Adipocyte (in vitro differentiated cells): ENCODE measurements at places on chromosomes 5 and 9.
A peak's percentile ranks its signal among the peaks of the same experiment; 100 is the strongest.

GRCh38 chr5:136182618-136183017, 10.3 kb downstream of the SMIM32 start:
- DNase-seq: no peak

DNA sequence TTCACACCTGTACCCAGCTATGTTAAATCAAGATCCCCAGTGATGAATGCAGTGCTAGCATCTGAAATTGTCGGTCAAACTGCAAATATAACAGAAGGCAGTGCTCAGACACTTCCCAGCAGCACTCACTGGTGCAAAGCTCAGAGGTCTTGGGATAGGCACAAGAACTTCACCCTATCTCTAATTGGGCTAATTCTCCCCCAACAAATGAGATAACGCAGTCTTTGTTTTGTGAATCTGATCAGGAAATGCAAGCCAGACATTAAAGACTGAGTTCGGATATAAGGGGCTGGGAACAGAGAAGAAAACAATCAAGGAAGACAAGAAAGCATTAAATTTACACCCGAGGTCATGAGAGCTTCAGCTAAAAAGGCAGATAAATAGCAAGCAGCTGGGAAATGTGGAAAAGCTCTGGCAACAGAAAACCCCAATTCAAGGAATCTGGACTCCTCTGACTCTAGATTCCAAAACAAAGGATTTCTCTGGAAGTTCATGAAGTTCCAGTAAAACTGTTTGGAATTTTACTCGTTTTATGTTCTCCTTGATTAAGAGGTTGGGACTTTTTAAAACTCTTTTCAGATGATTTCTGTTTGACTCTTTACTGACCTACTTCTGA, 65.1 kb downstream of the GNA14 start:
- no peak for DNase-seq

- DNase-seq: no peak
Observed at GRCh38 chr5:61489574-61489973, 157.5 kb downstream of the ZSWIM6 start.

GRCh38 chr5:2465383-2465782, 286.1 kb downstream of the IRX2 start:
- no peak for DNase-seq

DNA sequence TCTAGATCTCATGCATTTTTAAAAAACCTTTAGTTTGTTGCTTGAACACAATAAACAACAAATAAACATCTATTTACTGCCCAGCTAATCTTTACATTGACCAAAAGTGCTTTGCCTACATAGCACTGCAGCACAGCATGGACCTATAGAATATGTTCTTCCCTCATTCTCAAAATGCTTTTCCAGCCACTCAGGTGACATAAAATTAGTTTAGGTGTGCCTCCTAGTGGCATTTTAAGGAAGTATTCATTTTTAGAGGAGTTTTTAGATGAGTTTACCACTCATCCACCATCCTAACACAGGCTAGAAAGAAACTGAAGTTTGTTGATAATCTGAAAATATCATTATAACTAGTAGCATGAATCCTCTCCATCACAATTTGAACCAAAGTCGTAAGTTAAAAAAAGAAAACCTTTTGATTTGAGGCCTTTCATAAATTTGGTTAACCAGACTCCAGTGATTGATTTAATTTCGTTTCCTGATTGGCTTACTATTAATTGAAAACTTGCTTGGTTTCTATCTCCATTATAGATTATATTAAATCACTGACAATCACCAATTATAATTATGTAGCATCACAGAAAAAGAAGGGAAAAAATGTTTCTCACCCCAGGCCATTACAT, 12.6 kb downstream of the PLGRKT start:
- DNase-seq: peak; percentile 4

DNA sequence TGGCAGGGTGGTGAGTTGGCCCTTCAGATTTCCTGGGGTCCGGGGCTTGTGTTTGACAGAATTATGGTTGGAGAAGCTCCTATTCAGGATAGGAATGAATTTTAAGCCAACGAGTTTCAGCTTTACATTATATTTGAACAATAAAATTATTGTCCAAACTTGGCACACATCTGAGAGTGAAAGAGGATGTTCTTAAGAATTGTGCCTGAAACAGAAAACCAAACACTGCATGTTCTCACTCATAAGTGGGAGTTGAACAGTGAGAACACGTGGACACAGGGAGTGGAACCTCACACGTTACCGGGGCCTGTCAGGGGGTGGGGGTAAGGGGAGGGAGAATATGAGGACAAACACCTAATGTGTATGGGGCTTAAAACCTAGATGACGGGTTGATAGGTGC, 111.8 kb upstream of the ACTBL2 start:
- no peak for DNase-seq

GRCh38 chr5:141651728-141652105, 499 bp upstream of the FCHSD1 start:
- DNase-seq: no peak

GRCh38 chr5:157997991-157998504, 139.1 kb upstream of the CLINT1 start:
- peak; percentile 43 for DNase-seq

GRCh38 chr5:180169248-180170105, 39.5 kb downstream of the RASGEF1C start:
- no peak for DNase-seq

- no peak for DNase-seq
Observed at GRCh38 chr5:106127341-106127781, 1543.4 kb downstream of the EFNA5 start.

DNA sequence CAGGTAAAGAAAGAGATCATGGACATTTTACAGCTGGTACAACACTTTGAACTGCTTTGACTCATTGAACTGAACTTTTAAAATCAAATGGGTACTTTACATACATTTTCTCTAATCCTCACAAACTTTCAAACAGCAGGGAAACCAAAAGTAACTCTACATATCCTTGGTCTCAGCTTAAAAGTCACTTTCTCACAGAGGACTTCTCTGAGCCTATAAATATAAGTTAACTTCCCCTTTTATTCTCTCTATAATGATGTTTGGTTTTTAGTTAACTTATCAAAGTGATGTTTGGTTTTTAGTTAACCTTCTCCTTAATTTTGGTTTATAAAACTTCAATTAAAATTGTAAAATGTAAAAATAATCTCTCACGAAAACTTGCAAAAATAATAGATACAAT, 209.8 kb downstream of the MCTP1 start:
- DNase-seq: no peak

- DNase-seq: no peak
Observed at GRCh38 chr9:18989097-18989496, 43.9 kb downstream of the SAXO1 start.

- DNase-seq: peak; percentile 61
Observed at GRCh38 chr9:129242971-129243561, 65.0 kb upstream of the IER5L start.

GRCh38 chr9:3929345-3930047, 370.4 kb downstream of the GLIS3 start:
- no peak for DNase-seq

DNA sequence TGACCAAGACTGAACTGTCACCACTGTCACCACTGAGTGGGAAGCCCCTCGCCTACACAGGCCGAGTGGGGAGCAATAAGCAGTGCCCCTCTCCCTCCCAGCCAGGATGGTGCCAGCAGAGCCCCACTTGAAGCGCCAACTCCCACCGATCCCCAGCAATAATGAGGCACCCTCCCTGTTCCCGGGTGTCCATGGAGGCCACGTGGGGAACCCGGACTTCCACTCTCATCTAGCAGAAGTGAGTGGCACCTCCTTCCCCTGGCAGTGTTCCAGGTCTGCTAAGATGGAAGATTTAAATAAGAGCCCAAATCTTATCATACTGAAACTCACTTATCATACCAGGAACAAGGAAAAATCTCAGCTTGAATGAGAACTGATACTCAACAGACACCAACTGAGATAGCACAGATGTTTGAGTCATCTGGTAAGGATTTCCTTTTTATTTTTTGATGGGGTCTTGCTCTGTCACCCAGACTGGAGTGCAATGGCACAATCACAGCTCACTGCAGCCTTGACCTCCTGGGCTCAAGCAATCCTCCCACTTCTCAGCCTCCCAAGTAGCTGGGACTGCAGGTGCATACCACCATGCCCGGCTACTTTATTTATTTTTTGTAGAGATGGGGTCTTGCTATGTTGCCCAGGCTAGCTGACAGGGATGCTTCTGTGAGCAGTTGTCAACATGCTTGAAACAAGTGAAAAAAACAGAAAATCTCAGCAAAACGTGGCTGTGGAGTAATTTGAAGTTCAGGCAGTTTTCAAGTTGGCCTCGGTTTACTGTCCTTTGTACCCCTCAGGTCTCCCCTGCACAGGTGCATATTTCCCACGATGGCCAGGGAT, 29.6 kb upstream of the ASS1 start:
- DNase-seq: no peak
